ENCODE measurements at places on chromosomes 4 and X.
A peak's percentile ranks its signal among the peaks of the same experiment; 100 is the strongest.

DNA sequence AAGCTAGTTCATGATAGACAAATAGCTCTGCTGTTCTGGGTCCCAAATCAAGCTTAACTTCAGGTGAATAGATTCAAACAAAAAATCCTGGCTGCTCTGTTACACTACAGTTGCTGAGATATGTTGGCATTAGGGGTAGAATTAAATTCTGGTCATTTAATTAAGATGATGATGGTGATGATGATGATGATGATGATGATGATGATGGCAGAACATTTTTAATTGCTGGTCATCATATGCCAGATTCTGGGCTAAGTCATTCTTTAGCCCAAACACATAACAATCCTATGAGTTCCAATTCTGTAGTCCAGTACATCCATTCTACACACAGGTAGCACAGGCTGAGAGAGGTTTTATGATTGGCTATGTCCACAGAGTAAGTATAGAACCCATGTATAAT is 741.5 kb downstream of the STIM2 start:
- no peak for DNase-seq

DNA sequence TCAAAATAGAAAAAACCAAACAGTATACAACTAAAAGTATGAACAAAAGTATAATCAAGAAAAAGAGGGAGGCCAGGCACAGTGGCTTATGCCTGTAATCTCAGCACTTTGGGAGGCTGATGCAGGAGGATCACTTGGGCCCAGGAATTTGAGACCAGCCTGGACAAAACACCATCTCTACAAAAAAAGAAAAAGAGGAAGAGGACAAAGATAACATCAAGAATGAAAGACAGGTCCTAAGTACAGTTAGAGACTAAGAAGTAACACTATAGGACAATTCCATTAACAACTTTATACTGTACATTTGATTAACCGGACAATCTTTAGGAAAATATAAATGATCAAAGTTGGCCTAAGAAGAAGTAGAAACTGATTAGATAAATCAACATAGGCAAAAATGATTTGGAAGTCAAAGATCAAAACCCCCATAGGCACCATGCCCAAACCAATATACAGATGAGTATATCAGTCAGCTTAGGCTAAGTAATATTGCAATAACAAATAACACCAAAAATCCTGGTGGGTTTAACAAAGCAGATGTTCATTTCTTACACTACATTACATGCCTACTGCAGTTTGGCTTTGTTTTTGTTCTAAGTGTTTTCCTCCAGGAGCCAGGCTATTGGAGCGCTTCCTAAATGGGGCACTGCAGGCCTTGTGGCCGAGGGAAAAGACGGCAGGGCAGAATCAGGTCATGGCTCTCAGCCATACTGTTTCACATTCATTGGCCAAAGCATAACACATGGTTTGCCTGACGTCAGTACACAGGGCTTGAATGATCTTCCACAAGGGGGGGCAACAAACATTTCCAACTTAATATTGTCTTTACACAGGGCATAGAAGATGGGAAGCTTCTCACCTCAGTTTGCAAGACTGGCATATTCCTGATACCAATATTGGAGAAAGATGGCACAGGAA is 42.2 kb upstream of the HGFAC start:
- DNase-seq = no peak

- no peak for DNase-seq
Measured at GRCh38 chr4:139721789-139722188, 56.2 kb downstream of the MGST2 start.

DNA sequence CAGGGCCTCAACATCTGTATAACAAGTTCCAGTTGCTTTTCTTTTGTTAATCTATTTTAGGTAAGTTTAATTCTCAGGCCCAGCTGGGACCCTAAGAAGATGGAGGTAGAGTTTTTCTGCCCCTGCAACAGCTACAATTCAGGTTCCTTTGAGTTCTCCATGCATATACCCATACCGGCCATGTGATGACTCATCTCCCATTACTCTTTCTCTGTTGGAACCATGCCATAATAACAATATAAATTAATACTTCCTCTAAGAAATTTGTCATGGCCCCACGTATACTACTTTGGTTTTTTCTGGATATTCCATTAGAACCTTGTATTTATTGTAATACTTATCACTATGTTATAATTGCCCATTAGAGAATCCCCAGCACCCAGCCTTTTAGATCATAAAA is 1.3 kb upstream of the INTU start:
- no peak for DNase-seq

DNA sequence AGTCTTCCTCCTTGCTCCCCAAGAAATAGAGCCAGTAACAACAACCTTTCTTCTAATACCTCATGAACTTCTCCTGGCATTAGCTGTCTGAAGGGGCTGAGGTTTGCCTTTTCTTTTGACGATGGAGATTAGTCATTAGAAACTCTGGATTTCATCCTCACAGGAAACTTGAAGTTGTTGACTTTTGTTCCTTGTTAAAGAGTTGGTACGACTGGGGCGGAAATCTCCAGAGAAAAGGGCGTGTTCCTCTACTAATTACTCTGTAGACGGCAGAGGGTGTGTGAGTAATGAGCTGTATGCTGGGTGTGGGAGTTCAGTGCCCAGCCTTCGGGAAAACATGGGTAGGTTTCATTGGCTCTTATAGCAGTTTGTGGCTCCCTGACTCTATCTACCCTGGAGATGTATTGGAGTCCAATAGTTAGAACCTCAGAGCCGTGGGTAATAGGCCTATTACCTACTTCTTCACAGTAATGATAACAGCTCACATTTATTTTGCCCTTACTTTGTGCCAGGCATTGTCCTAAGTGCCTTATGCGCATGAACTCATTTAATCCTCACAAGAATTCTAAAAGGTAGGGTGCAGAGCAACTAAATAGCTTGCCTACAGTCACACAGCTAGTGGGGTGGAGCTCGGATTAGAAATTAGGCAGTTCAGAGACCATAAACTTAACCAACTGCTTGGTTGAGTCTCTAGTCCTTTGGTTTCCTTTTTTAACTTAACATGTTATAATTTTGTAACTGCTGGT is 23.4 kb downstream of the TMEM164 start:
- peak; percentile 1 for DNase-seq
